ENCODE measurements at places on chromosomes 5 and 9. TPM values are rescaled to one million over a fixed set of nuclear protein-coding genes. Genes with fewer than 3 reads are reported as not detected.

The WNT8A gene
- total RNA-seq: not detected

The YTHDC2 gene
- total RNA-seq: 26.8 TPM

DNA sequence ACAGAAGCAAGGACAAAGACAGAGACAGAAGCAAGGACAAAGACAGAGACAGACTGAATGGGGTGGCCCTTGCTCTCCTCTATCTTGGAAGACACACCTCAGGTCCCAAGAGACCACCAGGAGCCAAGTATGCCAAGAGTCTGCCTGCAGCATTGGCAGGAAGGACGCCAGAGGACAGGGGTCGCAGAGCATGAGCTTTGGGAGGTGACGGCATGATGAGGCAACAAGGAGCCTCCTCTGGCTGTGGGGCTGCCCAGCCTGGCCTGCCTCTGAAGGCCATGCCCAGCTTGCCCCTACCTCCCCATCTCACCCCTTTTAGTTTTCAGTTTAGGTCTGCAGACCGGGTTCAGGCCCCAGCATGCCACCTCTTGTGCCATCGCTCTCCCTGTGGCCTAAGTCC is 17.6 kb downstream of the PDGFRB start:
- peak overlapping the region; percentile 96 for H3K27ac ChIP-seq
- no peaks in the 10 kb centered on the region for H3K27me3 ChIP-seq
- H3K4me3 ChIP-seq: peak overlapping the region; percentile 29
- H3K4me1 ChIP-seq: peaks cover 74% of the 10 kb centered on the region
- peaks cover 49% of the 10 kb centered on the region for H3K36me3 ChIP-seq
- DNase-seq: no peak

The NXNL2 gene
- total RNA-seq: 7.4 TPM

The MSMP gene
- total RNA-seq: not detected

DNA sequence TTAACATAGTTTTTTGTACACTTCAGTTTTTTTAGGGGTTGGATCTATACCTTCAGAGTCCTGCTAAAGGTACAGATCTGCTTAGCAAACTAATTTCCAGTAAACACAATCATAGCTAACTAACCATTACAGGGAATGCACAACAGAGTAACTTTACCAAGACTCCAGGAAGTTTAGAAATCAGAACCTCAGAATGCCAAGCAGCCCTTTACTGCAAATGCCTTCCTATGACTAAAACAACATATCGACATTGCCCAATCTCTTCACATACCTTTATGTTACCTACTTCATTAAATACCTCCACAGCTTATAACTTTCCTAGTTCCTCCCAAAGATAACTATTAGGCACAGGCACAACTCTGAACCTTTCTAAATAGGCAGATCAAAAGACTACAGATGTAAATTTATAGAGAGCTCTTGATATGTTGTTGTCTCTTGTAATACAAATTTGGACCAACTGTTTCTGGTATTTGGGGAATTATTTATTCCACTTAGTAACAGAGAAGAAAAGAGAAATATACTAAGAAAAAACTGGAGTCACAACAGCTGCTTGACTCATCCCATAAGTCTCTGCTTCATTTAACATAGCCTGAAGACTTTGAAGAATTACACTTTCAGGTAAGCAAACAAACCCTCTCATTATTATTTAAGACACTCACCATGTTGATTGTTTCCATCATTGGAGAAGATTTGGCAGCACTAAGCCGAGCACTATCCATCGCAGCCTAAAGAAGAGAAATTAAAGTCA is 46.0 kb upstream of the OR2K2 start:
- H3K27ac ChIP-seq: no peak overlapping the region
- H3K4me1 ChIP-seq: peaks cover 9% of the 10 kb centered on the region
- no peak overlapping the region for H3K4me3 ChIP-seq
- peaks cover 65% of the 10 kb centered on the region for H3K36me3 ChIP-seq

Data from osteoblast (primary cell).